Activated B cell treated with CpG ODN at 0.5 μM for 24 hours (primary cell): ENCODE measurements at places on chromosomes 2 and 18.

DNA sequence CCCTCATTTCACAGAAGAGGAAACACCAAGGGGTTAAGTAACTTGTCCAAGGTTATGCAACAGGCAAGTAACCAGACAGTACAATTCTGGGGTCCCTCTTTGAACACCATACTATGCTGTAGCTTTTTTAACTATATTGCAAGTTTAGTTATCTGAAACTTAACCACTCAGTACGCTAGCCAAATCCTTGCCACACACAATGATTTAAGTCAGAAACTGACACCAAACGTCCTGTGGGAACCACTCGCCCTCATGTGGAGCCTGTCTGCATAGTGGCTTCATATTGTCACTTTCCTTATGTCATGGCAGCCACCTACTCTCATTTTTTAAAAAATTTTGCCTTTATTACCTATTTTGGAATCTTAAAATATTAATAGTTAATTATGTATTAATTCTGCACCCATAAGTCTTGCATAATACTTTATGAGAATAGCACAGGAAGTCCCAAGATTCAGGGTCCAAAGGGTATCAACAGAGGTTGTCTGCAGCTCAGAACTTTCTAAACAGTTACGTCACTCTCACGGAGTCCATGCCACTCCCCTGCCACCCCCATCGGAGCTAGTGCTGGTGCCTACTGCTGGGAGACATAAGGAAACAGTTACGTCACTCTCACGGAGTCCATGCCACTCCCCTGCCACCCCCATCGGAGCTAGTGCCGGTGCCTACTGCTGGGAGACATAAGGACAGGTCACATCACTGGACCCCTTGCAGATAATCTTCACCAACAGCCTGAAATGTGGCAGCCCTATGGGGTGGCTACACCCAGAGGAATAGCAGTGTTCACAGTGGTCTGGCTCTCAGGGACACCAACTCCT, 99.0 kb downstream of the L3MBTL4 start:
- H3K36me3 ChIP-seq = peaks cover 8% of the 10 kb centered on the region
- no peak overlapping the region for H3K27ac ChIP-seq
- no peaks in the 10 kb centered on the region for H3K4me1 ChIP-seq
- DNase-seq = no peak

DNA sequence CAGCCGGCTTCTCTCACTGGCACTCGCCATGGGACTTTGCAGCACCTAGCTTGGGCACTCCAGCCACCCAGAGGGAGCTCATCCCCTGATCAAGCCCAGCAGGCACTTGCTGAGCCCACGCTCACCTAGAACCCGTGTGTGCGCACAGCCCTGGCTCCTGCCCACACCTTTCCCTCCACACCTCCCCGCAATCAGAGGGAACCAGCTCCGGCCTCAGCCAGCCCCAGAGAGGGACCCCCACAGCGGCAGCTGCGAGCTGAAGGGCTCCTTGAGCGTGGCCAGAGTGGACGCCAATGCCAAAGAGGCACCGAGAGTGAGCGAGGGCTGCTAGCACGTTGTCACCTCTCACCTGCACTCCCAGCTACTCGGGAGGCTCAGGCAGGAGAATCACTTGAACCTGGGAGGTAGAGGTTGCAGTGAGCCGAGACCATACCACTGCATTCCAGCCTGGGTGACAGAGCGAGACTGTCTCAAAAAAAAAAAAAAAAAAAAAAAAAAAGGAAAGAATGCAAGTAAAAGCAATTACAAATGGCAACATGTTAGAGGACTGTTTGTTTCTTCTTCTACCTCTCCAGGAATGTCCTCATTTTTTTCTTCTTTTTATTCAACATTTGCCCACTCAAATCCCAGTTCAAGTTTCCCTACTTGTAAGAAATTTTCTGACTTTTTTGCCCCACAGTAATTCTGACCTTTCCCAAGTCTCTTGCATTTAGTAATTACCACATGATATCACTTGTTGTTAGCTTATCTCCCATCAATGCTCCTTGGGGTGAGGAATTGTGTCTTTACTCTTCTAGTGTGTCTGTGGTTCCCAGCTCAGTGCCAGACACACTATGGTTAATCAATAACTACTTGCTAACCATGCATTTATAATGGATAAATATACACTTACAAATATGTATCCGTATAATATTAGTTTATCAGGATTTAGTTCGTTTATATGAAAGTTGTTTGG, 40.6 kb upstream of the ST3GAL5 start:
- peaks cover 11% of the 10 kb centered on the region for H3K4me1 ChIP-seq
- no peaks in the 10 kb centered on the region for H3K27me3 ChIP-seq
- no peak for DNase-seq

DNA sequence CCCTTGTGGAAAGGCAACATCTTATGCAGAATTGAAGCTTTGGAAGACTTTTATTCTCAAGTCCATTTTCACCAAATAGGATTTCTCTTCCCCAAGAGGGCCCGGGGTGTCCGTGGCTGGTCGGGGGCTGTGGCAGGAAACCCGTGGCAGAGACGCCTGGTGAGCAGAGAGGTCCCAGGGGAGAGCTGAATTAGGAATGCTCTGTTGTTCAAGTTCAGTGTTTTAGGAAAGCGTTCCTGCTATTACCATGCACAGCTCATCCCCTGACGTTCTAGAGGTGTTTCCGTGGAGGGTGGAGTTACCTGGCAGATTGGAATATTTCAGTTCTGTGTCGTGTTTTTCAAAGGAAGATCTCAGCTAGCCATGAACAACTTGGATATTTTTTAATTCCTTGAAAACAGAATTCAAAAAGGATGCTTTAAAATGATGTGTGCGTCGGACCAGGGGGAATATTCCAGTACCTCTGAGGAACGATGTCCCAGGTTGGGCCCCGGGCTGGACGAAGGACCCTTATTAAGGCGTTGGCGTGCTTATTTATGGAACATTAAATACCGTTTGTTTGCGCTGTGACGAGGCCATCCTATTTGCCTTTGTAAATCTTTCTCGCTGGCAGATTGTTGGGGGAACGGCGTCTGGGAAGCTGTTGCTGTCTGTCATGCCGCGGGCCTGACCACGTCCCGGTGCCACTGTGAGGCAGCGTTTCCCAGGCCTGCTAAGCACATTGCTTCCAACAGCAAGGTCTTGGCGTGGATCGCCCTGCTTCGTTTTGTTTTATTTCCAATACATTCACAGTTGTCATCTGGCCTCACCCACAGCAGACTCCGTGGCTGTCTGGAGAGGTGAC, 8.2 kb downstream of the NFATC1 start:
- H3K27me3 ChIP-seq = no peaks in the 10 kb centered on the region
- peaks cover 22% of the 10 kb centered on the region for H3K36me3 ChIP-seq
- peaks cover 73% of the 10 kb centered on the region for H3K4me1 ChIP-seq
- no peak for DNase-seq

DNA sequence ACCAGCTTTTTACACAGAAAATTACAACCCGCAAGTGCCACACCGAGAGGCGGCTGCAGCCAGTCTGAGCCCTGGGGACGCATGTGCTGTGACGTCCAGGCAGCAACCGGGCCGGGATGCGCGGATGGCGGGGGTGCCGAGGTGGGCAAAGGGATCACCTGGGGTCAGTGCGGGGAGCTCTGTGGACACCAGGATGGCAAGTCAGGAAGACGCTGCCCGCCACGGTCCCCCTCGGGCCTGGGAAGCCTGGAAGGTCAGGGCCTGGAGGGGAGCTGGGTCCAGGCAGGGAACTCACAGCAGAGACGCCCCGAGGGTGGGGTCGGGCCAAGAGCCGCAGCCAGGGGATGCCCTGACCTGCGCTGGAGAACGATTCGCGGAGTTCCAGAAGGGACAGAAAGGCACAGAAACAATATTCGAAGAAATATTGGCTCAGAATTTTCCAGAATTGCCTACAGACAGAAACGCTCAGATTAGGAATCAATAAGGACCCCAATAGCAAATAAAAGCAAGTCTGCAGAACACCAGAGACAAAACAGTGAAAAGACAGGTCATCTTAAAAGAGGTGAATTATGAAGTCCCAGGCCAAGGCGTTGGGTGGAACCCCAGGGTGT, 11.7 kb upstream of the KIF1A start:
- no peaks in the 10 kb centered on the region for H3K36me3 ChIP-seq
- no peak for DNase-seq

DNA sequence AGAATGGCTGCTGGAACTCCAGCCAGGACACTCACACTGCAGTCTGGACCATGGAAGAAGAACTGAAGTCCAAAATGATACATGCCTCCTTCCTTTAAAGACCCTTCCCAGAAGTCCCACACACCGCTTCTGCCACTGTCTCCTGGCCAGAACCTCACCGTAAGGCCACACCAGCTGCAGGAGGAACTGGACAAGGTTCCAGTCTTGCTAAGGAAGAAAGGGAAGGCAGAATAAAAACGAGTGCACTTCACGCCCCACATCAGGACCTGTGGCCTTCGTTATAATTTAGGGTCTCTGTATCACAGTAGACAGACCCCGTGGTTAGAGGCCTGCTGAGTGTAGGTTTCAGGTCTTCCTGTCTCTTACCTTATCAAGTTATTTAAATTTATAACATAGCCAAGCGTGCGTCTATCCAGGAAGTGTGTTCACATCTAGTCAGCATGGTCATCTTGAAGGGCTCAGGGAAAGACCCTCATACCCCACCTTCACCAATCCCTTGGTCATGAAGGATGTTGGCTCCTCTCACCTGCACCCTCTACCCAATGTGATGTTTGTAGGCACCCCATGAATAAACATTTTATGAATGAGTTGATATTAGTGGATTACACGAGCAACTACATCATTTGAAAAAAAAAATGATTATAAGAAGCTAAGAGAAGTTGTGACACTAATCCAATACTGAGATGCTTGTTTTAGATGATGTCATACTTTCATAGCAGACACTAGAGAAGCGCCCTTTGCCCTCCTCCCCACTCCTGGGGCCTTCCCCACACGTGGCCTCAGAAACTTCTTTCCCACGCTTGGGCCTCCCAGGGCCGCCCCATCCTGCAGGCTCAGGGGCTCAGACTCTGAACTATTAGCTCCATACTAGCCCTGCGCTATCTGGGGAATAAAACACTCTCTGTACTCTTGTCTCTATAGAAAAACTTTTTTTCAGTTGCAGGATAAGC, 157.6 kb downstream of the FAM210A start:
- DNase-seq = no peak
- H3K27me3 ChIP-seq = no peaks in the 10 kb centered on the region
- H3K4me1 ChIP-seq = peaks cover 69% of the 10 kb centered on the region
- no peaks in the 10 kb centered on the region for H3K36me3 ChIP-seq
- peak overlapping the region; percentile 99 for H3K27ac ChIP-seq

GRCh38 chr2:231287696-231288095, 89.3 kb downstream of the ARMC9 start:
- no peak overlapping the region for H3K27ac ChIP-seq
- no peaks in the 10 kb centered on the region for H3K27me3 ChIP-seq
- no peak overlapping the region for H3K4me3 ChIP-seq
- DNase-seq = no peak

- H3K4me3 ChIP-seq = peak overlapping the region; percentile 50
- DNase-seq = no peak
- peak overlapping the region; percentile 79 for H3K27ac ChIP-seq
- peaks cover 48% of the 10 kb centered on the region for H3K4me1 ChIP-seq
Observed at GRCh38 chr2:60984720-60985119, 32.8 kb upstream of the PEX13 start.

- H3K4me1 ChIP-seq = no peaks in the 10 kb centered on the region
- DNase-seq = no peak
- H3K27me3 ChIP-seq = no peaks in the 10 kb centered on the region
- H3K27ac ChIP-seq = no peak overlapping the region
- no peaks in the 10 kb centered on the region for H3K36me3 ChIP-seq
- no peak overlapping the region for H3K4me3 ChIP-seq
Observed at GRCh38 chr2:104690255-104690984, 163.5 kb upstream of the POU3F3 start.

- no peak overlapping the region for H3K4me3 ChIP-seq
- H3K4me1 ChIP-seq = peaks cover 17% of the 10 kb centered on the region
Observed at GRCh38 chr2:187165936-187166610, 282.0 kb downstream of the CALCRL start.

DNA sequence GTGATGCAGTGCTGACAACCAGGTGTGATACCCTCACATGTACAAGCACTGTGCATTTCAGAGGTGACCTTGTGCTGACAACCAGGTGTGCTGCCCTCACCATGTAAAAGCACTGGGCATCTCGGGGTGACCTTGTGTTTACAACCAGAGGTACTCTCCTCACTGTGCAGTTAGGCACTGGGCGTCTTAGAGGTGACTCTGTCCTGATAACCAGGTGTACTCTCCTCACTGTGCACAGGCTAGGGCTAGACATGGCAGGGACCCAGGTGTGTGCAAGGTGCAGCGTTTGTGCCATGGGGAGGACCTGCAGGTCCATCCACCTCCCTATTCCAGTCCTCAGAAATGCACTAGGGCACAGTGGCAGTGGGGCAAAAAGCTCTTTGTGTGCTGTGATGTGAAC, 8.5 kb upstream of the ALKAL2 start:
- H3K27ac ChIP-seq = no peak overlapping the region
- H3K4me3 ChIP-seq = no peak overlapping the region
- H3K4me1 ChIP-seq = no peaks in the 10 kb centered on the region
- H3K36me3 ChIP-seq = no peaks in the 10 kb centered on the region
- DNase-seq = no peak

GRCh38 chr18:74163019-74163660, 14.8 kb downstream of the TIMM21 start:
- no peaks in the 10 kb centered on the region for H3K27me3 ChIP-seq
- peaks cover 34% of the 10 kb centered on the region for H3K36me3 ChIP-seq
- H3K4me3 ChIP-seq = no peak overlapping the region

DNA sequence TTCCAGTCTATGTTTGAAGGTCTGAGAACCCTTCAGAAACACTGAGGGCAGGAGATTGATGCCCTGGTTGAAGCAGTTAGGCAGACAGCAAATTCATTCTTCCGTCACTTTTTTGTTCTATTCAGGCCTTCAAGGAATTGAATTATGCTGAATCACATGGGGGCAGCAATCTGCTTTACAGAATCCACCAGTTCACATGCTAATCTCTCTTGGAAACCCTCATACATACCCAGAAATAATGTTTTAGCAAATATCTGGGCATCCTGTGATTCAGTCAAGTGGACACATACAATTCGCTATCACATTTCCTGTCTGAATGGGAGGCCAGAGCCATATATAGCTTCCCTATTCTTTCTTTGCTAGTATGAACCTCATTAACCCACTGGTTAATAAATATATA, 301.4 kb upstream of the CNTNAP5 start:
- no peak overlapping the region for H3K27ac ChIP-seq
- H3K4me1 ChIP-seq = no peaks in the 10 kb centered on the region
- H3K36me3 ChIP-seq = no peaks in the 10 kb centered on the region
- H3K4me3 ChIP-seq = no peak overlapping the region
- H3K27me3 ChIP-seq = no peaks in the 10 kb centered on the region
- DNase-seq = no peak

- H3K4me1 ChIP-seq = peaks cover 3% of the 10 kb centered on the region
- DNase-seq = no peak
Observed at GRCh38 chr2:190596993-190597392, 51.9 kb upstream of the NAB1 start.

- no peaks in the 10 kb centered on the region for H3K36me3 ChIP-seq
- H3K4me3 ChIP-seq = no peak overlapping the region
- peaks cover 3% of the 10 kb centered on the region for H3K27me3 ChIP-seq
Observed at GRCh38 chr18:361941-362310, 94.1 kb upstream of the THOC1 start.
